ENCODE measurements at places on chromosomes 4 and X.

- no peak for DNase-seq
Measured at GRCh38 chr4:55069248-55069647, 56.1 kb downstream of the KDR start.

- DNase-seq: no peak
Measured at GRCh38 chrX:129000018-129000417, 523.3 kb downstream of the SMARCA1 start.

GRCh38 chrX:137425986-137426385 lies 139.9 kb upstream of the ZIC3 start:
- no peak for DNase-seq

- no peak for DNase-seq
Measured at GRCh38 chrX:41823402-41823801, 99.4 kb downstream of the GPR82 start.

DNA sequence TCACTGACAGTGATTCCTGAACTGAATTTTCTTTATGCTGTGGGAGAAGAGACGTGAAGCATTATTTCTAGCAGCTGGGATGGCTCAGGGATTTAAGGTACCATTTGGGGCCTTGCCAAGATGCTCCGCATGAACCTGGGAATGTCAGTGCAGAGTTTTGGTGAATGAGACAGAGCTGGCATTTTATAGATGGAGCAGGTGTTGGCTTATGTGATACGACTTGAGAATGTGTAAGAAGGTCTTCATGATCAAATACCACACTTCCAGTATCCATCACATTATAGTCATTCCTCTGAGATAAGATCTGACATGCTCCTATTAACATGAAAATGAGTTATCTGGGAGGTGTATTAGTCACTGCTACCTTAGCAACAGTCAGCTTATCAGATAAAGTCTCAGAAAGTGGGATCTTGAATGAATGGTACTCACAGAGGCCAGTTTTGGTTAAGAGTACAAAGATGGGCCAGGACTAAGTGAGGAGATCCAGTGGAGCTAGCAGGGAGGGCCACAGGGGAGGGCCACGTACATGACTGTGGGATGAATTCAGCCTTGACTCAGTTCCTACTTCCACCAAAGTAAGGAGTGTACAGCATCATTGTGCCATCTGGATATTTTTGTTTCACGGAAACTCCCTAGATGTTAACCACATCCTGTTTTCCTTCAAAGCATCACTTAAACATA lies 116.7 kb downstream of the SPCS3 start:
- DNase-seq: no peak

DNA sequence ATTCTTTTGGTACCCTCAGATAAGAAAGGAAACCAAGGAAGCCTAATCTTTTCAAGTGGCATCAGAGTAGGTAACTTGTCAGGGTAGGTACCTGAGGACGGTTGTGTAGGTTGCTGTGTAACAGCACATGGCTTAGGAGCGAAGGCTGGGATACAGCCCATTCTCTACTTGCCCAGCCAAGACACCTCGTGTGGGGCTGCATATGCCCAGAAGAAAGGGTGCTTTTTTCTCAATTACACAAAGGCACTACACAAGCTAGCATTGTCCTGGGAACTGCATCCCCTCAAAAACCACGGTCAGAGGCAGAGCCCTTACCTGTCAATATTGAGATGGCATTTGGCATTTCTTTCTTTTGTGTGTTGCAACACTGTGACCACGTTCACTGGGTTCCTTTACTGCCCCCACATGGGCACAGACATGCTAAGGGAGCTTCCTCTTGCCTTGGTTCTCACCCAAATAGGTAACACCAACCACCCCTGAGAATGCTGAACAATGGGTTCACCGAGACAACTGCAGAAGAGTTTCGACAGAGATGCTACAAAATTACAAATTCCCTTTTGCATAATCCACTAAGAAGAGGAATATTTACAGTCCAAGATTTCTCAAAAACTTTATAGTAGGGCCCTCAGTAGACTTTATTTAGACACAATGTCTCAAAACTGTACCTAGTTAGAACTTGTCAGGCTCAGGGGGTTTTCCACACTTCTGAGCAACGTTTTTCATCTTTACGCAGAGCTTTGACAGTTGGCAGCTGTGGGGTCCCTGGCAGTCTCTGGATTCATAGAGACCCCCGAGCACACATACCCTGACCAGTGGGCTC lies 35.8 kb upstream of the TNIP3 start:
- DNase-seq: no peak

DNA sequence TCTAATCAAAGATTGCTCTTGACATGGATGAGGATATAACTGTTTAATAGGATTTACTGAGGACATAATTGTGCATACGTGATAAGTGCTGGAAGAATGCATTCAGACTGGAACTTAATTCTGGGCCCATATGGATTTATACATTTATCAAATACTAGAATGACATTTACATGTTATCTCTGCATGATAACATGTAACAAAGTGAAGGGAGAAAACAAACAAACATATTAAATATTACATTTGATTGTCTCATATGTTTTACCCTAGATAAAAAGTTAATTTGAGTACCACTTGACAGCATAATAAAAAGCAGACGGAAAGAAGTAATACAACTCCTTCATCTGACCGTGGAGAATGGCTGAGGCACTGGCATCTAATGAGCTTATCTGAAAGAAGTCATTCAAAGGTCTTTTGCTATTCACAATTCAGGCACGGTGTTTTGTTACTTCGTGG lies 297.8 kb downstream of the PPP3CA start:
- DNase-seq: no peak

- no peak for DNase-seq
Measured at GRCh38 chr4:57424232-57424897, 314.2 kb upstream of the IGFBP7 start.

DNA sequence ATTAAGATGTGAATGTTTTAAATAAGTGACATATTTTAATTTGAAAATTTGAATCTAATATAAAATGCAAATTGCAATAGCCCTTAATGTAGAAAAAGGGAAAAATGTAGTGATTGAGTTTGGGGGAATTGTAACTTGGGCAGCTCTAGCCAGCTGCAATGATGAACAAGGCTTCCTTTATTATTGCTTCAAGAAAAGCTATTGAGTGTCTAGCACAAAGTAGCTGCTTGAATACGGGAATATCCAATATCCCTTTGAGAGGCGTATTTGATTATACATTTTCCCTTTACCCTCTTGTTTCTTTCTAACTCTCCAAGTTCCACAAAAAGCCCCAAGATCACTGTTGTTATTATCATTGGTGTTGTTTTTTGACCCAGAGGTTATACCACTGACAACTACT lies 21.8 kb downstream of the IL1RAPL1 start:
- no peak for DNase-seq

GRCh38 chr4:83174844-83175414 lies 60.4 kb upstream of the PLAC8 start:
- no peak for DNase-seq

DNA sequence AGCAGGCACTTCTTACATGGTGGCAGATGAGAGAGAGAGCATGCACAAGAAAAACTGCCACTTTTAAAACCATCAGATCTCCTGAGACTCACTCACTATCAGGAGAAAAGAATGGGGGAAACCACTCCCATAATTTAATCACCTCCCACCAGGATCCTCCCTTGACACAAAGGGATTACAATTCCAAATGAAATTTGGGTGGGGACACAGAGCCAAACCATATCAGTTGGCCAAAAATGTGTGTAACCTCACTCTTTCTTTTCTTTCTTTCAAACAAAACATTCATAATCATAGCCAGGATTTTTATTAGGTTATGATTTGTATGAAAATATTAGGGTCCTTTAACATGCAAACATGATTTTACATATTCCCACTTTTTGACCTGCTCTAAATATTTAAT lies 222.1 kb downstream of the PCDH18 start:
- no peak for DNase-seq

- DNase-seq: no peak
Measured at GRCh38 chr4:70725633-70726032, 3.9 kb downstream of the RUFY3 start.

DNA sequence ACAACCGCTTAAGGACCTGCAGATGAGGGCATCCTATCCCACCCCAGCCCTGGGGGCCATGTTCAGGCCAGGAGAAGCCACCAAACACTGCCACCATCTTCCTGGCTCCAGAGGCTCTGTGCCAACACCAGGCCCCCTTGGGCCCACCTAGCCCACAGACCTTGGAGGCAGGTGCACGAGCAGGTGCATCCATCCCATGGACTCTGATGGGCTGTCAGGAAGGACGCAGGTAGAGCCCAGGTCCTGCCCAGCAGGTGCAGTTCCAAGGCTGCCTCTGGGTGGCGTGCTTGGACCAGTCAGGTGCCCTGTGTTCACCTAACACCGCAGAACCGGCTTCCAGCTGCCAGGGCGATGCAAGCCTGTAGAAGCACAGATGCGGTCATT lies 22.8 kb upstream of the PDE6B start:
- peak; percentile 70 for DNase-seq

GRCh38 chrX:152638443-152638904 lies 779 bp downstream of the GABRQ start:
- DNase-seq: no peak

GRCh38 chr4:30413915-30414314 lies 306.3 kb upstream of the PCDH7 start:
- no peak for DNase-seq

- DNase-seq: no peak
Measured at GRCh38 chrX:1025413-1025812, 187.0 kb downstream of the CRLF2 start.

DNA sequence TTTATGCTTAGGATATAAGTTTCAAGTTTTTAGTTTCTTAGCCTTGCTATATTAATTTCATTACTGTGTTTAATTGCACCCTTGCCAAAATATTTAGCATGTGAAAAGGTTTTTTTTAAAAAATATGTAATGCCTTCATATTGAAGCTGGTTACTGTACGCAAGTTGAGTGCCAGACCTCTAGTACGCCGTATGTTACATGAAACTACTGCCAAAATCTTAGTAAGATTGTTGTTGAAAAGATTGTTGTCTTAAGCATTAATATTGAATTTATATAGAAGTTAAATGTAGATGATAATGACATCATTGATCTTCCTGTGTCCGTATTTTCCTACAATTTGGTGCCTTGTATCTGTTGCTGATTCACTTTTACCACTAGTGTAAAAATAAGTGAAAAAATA lies 37.1 kb downstream of the FAM133A start:
- no peak for DNase-seq

- DNase-seq: no peak
Measured at GRCh38 chr4:38497121-38497520, 166.9 kb upstream of the KLF3 start.

DNA sequence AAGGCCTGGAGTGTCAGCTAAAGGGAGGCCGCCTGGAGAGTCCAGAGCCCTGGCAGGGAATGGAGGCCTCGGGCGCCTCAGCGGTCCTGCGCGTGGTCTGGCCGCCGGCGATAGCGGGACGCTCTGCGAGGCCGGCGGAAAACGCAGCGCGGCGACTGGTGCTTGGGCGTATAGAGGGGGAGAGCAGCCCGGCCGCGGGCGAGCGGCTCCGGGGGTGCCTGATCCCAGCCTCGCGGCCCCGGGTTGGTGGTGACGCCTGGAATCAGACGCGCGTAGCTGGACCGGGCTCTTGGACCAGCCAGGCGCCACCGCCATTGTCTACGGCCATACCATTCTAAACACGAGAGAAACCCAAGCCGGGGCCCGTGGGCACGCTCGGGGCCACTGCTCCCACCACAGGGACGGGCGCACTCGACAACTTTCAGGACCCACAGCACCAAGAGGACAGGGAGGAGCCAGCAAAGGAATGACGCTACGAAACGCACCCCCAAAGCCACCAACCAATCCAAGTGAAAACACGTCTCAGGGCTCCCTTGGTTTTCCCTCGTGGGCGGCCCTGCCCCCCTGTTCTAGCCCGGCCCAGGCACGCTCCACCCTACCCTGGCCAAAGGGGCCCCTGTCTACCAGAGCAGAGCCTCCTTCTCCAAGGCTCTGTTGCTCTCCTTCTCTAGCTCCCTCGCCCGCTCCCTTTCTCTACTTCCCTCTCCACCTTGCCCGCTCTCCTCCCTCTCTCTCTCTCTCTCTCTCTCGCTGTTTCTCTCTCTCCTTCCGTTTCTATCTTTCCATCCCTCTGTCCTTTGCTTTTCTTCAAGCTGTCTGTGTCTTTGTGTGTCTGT lies 7.8 kb downstream of the FRG2 start:
- no peak for DNase-seq

DNA sequence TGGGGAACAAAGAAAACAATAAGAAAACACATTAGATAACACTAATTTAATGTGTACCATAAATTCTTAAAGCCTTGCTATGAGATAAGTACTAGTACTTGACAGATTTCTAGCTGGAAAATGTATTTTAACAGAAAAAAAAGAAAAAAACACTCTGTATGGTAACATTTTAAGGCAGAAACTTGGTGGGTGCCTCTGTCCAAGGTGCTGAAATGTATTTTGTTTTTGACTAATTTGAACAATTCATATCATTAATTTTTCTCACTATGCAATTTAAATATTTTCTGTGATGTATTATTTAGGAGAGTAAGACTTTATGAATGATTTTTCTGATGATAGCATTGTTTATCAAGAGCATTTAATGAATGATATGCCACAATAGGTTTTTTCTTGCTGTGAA lies 107.5 kb downstream of the GABRG1 start:
- DNase-seq: no peak

- DNase-seq: no peak
Measured at GRCh38 chrX:11137543-11138139, 26.5 kb downstream of the HCCS start.

GRCh38 chr4:107210450-107211239 lies 174.5 kb upstream of the DKK2 start:
- no peak for DNase-seq

DNA sequence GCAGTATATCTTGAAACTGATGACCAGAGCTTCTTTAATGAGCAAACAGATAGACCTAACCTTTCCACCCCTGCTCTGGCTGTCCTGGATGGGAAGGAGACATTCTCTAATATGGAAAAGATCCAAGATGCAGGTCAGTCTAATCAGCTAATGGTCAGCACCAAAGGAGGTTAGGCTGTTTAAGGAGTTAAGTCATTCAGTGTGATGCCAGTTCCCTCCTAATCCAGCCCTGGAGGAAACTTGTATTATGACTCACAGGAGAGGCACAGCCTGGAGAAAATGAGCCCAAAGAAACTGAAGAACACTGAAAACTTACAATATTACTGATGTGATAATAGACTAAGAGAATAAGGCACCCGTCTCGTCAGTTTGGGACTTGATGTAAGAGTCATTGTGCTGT lies 323.0 kb downstream of the HNRNPD start:
- no peak for DNase-seq

- no peak for DNase-seq
Measured at GRCh38 chr4:88960576-88960975, 96.4 kb downstream of the FAM13A start.

DNA sequence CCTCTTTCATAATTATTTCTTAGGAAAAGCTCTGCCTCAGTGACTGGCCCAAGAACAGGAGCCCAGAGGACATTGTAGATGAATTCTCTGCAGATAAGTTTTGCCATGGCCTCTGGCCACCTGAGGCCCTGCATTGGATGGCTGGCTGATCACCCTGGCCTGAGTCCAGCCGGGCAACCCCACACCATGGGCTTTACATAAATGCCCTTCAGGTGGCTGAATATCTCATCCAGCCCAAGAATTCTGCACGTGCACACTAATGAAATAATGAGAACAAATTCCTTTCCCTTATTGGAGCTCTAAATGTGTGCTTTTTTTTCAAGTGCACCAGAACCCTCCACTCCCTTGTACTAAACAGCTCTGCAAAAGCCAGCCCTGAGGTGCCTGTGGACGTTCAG lies 65.7 kb downstream of the IRF2 start:
- DNase-seq: no peak

Measured in stimulated activated CD4-positive, alpha-beta T cell treated with anti-CD3 and anti-CD28 coated beads, Interleukin-2, amount 100 ng/mL, for 24 hours (primary cell).